ENCODE measurements at places on chromosomes 1 and 21. TPM values are rescaled to one million over a fixed set of nuclear protein-coding genes. Genes with fewer than 3 reads are reported as not detected.

DNA sequence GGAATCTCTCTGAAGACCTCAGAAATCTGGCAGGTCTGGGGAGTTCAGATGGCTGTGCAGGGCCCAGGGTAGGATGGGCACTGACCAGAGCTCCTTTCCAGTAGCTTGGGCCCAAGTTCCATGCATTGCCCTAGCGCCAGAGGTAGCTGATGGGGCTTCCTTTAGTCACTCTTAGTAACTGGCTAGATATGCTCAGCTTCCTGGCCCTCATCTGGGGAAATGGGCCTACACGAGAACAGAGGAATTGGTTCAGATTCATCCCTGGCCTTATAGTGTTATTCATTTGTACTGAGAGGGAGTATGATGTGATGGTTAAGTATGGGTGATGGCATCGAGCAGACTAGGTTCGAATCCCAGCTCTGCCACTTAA lies 15.5 kb upstream of the PSMB2 start:
- DNase-seq = no peak

GRCh38 chr1:187038784-187039183 lies 210.0 kb downstream of the PLA2G4A start:
- DNase-seq = no peak

- DNase-seq = no peak
These were observed 34.9 kb downstream of the CDC14A start for GRCh38 chr1:100387209-100387608.

DNA sequence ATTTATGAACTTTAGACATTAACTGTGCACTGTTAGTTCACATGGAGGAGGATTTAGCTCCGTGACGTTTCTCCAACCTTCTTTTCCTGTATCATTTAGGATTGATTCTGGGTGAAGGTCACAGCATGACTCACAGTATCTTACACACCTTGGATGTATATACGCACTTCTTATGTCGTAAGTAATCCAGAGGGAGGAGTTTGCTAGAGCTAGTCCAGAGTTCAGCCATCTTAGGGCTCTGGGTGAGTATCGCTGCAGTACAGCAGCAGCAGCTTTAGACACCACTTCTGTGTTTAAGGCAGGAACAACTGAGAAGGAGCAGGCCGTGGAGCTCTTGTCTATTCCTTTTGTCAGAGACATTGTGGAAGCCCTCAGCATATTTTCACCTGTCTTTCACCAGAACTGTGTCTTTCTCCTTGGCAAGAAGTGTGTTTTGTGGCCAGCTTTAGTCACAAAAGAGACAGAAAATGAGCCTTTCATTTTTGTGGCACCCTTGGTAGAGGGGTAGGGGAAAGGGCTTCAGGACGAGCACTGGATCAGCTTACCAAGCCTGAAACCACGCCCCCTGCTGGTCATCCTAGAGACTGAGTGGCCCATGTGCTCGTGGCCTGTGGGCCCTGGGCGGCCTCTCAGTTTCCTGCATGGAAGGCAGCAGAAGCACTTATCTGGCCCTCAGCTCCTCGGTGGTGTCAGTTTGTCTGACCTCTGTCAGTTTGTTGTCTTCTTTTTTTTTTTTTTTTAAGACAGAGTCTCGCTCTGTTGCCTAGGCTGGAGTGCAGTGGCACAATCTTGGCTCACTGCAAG lies 64.0 kb downstream of the ADARB1 start:
- peak; percentile 82 for DNase-seq

DNA sequence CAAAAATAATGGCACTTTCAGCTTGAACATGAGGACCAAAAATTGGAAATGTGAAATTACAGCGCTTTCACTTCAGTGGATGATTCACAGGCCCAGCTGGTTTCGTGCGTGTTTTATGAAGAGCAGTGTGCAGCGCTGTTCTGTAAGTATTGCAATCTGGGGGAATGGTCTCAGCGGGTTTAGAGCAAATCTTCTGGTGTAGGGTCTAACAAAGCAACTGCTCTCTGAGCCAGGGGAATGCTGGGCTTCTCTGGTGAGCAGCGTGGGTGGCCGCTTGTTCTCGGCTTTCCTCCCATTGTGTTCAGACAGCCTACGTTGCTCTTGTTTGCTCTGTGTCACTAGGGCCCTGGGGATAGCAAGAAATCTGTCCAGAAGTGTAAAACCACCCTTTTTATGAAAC lies 42.4 kb upstream of the GADD45A start:
- DNase-seq = no peak

DNA sequence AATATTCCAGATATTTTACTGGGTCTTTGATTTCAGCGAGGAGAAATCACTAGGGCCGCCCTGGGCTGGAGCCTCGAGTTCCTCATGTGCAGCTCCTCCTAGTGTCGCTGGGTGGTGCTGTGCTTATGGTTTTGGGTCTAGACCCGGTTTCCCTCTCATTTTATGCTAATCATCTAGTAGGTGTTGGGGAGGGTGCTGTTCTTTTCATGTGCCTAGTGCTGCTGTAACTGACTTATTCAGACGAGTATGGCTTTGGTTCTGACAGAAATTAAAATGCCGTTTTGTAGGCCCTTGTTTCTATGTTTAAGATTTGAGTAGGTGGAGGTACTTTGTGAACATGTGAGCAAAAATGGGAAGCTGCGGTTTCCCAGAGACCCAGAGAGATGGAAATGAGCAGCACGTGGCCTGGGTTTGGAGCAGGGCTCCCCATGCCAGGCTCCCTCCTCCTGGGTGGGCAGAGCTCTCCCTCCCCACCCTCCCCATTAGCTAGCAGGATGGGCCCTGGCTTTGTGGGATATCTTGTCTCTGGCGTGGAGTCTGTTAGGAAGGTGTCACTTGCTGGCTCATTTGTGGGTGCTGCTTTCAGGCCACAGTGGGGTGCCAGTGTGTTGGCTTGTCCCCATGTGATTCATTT lies 74.0 kb upstream of the GPR88 start:
- DNase-seq = no peak

- DNase-seq = no peak
These were observed 27.4 kb downstream of the ARHGEF16 start for GRCh38 chr1:3481836-3482375.

- DNase-seq = no peak
These were observed 70.1 kb downstream of the ROR1 start for GRCh38 chr1:63843884-63844283.

DNA sequence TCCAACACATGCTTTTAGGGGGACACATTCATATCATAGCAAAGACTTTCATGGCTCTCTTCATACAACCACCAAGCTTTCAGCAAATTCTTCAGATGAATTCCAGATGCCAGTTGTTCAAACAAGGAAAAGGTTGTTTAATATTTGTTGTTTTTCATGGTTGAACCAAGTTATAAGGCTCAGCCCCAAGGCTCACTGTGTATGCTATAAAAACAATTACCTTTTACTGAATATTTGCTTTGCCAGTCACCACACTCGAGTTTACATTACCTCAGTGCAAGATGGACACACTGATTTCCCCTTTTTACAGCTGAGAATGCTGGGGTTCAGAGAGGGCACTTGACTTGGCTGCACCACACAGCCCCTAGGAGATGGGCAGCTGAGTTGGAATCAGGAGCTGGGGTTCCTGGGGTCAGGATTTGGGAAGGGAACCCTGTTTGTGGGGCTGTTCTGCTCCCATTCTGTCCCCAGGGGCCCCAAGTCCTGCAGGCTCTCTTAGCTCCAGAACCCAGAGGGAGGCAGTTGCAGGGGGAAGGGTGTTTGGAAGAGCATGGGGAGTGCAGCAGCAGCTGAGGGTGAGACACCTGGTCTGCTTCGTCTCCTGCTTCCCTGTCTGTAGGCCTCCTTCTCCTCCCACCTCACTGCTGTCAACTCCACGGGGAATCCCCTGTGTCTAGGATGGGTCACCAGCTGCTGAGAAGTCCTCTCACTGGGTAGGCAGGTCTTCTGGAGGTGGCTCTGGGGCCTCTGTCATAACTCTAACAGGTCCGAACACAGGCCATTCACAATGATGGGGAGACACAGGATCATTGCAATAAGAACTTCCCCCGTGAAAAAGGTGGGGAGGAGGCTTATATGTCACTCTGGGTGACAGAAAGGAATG lies 12.8 kb upstream of the TMPRSS2 start:
- DNase-seq = peak; percentile 22

GRCh38 chr1:174964261-174964971 lies 35.3 kb upstream of the CACYBP start:
- DNase-seq = no peak

DNA sequence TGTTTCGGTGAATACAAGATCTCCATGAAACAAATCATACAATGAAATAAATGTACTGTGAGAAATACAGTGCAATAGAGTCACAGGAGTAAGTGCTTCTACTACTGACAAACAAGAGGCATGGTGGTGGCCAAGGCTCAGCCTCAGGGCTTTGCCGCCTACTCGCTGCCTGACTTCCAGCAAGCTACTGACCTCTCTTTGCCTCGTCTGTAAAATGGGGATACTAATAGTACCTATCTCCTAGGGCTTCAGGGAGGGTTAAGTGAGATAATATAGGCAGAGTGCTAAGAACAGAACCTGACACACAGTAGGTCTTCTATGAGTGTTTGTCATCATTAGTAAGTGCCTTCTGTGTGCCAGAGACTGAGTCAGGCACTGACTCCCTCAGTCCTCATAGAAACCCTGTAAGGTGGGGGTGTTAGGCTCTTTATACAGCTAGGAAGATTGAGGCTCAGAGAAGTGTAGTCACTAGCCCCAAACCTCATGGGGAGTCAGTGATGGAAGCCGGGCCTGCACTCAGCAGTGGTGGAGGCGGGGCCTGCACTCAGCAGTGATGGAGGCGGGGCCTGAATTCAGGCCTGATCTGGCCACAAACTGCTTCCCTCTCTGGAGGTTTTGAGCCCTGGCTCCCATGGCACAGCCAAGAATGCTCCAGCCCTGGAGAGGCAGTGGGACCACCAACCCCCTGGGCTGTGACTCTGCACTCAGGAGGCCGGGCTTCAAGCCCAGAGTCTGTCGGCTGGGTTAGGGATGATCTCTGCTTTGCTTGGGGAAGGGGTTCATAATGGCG lies 6.8 kb downstream of the BSND start:
- no peak for DNase-seq

- DNase-seq = no peak
These were observed 1.6 kb downstream of the CYB5R1 start for GRCh38 chr1:202965422-202965821.

GRCh38 chr1:119001181-119002027 lies 13.3 kb upstream of the TBX15 start:
- DNase-seq = no peak

GRCh38 chr1:175353066-175353465 lies 160.5 kb upstream of the KIAA0040 start:
- DNase-seq = no peak

DNA sequence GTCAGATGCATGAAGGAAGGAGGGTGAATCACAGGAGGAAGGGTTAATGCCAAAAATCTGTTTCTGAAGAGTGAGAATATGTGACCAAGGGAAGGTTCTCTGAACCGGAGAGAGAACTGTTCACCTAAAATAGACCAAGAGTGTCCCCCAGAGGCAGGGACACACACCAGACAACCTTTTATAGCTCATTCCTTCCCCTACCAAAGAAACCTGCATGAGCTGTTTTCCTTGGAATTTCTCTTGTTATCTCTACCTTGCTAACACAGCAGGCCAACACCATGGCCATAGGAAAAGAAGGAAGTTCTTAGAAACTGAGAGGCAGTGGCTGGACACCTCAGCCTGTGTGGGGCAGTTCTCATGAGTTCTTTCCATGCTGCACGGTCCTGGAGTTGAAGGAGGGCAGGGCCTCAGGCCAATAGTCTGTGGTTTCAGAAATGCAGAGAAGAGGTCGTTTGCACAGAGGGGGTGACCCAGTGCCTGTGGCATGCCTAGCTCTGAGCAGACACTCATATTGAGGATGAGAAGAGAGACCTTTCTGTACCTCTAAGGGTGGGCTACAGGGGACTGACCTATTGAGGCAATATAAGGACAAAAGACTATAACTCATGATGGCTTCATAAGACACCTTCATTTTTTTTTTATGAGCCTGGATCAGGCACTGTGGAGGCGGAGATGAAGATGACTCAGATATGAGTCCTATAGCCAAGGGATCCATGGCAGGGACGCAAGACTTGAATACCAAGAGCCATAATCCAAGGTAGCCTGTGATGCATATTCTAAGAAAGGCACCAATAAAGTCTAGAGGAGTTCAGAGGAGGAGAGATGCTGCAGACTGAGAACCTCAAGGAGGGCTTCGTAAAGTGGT lies 39.4 kb downstream of the IGFN1 start:
- DNase-seq = no peak

GRCh38 chr1:53001128-53001527 lies 60.9 kb upstream of the PODN start:
- DNase-seq = no peak

DNA sequence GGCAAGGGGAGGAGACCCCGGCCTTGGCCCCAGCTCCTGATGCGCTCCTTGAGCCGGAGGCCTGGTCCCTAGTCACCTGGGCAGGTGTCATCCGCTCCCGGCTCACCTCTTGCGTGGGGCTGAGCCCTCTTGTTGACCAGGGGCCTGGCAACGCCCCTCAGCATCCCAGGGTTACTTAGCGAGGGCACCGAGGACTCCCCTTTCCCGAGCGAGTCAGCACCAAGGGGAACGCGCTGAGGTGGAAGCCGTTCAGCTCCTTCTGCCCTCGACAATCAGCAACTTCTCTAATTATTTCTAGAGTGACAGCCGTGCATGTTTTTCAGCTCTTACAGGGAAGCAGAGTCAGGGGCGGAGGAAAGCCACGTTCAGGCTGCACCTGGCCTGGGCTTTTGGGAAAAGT lies 522 bp downstream of the SLC45A1 start:
- DNase-seq = no peak

- DNase-seq = no peak
These were observed 11.8 kb upstream of the DENND1B start for GRCh38 chr1:197787056-197787455.

DNA sequence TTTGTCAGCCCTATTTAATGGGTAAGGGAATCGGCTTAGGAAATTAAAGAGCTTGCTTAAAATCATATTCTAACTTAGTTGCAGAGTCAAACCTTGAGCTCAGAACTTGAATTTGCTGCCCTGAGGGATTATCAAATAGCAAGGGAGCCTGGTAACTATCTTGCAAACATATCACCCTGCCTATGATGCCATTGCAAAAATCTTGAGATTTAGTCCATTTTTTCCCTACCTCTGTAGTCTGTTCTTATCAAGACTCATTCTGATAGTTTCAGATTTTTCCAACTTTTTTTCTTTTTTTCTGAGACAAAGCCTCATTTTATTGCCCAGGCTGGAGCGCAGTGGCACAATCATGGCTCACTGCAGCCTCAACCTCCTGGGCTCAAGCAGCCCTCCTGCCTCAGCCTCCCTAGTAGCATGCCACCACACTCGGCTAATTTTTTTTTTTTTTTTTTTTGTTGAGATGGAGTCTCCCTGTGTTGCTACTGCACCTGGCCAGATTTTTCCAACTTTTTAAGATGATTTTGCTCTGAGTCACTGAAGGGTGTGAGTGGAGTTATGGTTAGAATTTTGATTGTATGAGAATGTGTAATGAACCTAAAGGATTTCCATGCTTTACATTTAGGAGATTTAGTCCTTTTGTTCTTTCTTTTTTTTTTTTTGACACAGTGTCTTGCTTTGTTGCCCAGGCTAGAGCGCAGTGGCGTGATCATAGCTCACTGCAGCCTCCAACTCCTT lies 12.2 kb downstream of the SARS1 start:
- DNase-seq = no peak

S100A4 gene
- total RNA-seq = 690 TPM

RNU1-3 gene
- under 0.01 TPM for total RNA-seq

VANGL1 gene
- total RNA-seq = 8.0 TPM

BARHL2 gene
- not detected for total RNA-seq

IPP gene
- total RNA-seq = 5.5 TPM

ZNF695 gene
- not detected for total RNA-seq

RCOR3 gene
- 10.3 TPM for total RNA-seq

FCGR1A gene
- 28.0 TPM for total RNA-seq

OR2T2 gene
- total RNA-seq = not detected

SLC5A9 gene
- total RNA-seq = 13.3 TPM

S100A14 gene
- 1.5 TPM for total RNA-seq
